ENCODE measurements at places on chromosomes 7 and 10.

GRCh38 chr7:106257752-106258151 lies 27.0 kb downstream of the NAMPT start:
- no peak for DNase-seq

GRCh38 chr7:47576866-47577306 lies 5.0 kb downstream of the TNS3 start:
- DNase-seq, result no peak

GRCh38 chr10:35433851-35434426 lies 97.6 kb downstream of the CCNY start:
- DNase-seq, result peak; percentile 34

GRCh38 chr10:33303988-33304387 lies 30.5 kb downstream of the NRP1 start:
- peak; percentile 76 for DNase-seq

GRCh38 chr7:28060371-28060950 lies 120.1 kb downstream of the JAZF1 start:
- peak; percentile 57 for DNase-seq

- DNase-seq, result no peak
Measured at GRCh38 chr7:47460251-47460989, 121.5 kb downstream of the TNS3 start.

DNA sequence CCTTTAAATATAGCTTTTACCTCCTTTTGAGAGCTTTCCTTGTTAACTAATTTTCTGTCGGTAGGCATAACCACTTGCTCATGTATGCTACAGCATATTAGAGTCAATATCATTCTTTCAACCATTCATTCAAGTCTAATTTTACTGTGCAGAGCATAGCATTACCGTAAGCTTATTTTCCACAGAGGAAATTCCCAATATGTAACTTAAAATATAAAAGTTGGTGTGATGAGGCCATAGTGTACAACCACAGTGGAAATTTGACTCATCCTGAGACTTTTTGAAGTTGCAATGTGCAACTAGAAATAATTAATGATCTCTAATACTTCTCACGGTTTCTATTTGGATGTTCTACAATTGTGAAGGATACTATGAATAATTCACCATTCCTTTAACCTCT lies 80.6 kb upstream of the KLF6 start:
- DNase-seq, result no peak

DNA sequence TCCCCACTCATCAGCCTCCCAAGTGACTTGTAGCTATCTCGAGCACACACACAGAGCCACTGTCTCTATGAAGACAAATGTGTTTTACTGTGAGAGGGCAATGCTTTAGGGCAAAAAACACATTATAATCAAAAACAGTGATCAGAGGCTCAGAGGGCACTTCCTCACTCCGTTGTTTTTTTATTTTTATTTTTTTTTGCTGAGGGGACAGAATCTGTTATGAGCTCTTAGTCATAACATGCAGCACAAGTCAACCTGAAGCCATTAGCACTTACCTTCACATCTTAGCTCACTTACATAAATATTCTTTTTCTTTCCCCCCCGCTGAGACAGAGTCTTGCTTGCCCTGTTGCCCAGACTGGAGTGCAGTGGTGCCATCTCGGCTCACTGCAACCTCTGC lies 157.7 kb downstream of the CALN1 start:
- no peak for DNase-seq

DNA sequence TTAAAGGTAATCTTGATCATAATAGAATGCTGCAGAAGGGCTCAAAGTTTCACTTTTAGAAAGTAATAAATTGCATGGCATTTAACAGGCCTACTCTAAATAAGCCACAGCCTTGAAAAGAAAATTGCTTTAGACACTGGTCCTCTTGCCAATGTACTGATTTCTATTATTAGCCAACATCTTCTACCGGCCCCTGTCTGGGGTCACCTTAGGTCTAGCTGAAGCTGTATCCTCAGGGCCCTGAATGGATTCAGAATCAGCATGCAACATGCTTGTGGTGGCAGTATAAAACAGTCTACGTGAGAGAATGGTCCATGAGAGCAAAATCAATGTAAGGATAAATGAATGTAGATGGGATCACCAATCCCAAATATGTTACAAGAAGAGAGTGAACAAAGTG lies 541.9 kb downstream of the PCDH15 start:
- no peak for DNase-seq

GRCh38 chr7:116967254-116967922 lies 14.1 kb downstream of the ST7 start:
- no peak for DNase-seq

- DNase-seq, result no peak
Measured at GRCh38 chr7:50650057-50650664, 85.0 kb upstream of the DDC start.

- DNase-seq, result no peak
Measured at GRCh38 chr10:46328853-46329689, 42.3 kb downstream of the ANTXRL start.

GRCh38 chr7:98626460-98627412 lies 9.7 kb downstream of the NPTX2 start:
- DNase-seq, result no peak

- no peak for DNase-seq
Measured at GRCh38 chr7:88172842-88173241, 47.0 kb downstream of the SRI start.

GRCh38 chr7:92296880-92297445 lies 51.2 kb downstream of the ANKIB1 start:
- DNase-seq, result no peak

DNA sequence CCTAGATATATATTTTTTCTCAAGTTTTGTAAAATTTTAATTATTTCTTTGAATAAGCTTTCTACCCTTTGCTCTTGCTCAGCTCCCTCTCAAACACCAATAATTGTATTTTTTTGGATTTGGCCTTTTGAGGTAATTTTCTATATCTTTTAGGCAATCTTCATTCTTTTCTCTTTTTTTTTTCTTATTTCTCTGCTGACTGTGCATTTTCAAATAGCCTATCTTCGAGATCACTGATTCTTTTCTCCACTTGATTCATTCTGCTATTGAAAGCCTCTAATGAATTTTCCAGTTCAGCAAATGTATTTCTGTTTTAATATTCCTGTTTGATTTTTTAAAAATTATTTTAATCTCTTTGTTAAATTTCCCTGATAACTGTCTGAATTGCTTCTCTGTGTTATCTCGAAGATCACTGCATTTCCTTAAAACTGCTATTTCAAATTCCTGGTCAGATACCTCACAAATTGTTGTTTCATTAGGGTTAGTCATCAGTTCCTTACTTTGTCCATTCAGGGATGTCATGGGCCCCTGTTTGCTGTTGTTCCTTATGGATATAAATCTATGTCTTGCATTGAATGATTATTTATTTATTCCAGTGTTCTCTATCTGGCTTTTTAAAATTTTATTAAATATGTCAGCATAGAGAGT lies 100.1 kb upstream of the UNC5B start:
- no peak for DNase-seq

DNA sequence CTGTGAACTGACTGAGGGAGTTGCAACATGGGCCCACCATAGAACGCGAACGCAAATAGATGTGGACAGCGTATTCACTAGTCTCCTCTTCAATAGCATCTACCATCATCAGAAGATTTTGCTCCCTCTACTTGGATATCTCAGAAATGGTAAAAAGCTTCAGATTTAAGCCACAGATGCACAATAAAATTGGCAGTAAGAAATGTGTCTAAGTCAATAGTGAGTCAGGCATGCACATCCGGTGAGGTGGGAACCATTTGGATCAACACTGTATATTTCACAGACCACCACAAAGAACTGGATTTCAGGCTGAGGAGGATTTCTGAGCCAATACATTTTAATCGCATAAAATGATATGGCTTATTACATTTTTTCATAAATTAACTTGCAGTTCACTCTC lies 111.5 kb upstream of the ADAM12 start:
- peak; percentile 4 for DNase-seq

GRCh38 chr10:3992382-3993178 lies 207.6 kb upstream of the KLF6 start:
- DNase-seq, result no peak

GRCh38 chr10:131127610-131128009 lies 183.9 kb downstream of the TCERG1L start:
- DNase-seq, result no peak
